SK-N-MC (cell line): ENCODE measurements at places on chromosomes 2 and 18.
A peak's percentile ranks its signal among the peaks of the same experiment; 100 is the strongest.

- no peak for DNase-seq
Observed at GRCh38 chr18:61582202-61582710, 249.0 kb downstream of the CDH20 start.

- no peak for DNase-seq
Observed at GRCh38 chr18:39942702-39943101, 2012.3 kb upstream of the PIK3C3 start.

DNA sequence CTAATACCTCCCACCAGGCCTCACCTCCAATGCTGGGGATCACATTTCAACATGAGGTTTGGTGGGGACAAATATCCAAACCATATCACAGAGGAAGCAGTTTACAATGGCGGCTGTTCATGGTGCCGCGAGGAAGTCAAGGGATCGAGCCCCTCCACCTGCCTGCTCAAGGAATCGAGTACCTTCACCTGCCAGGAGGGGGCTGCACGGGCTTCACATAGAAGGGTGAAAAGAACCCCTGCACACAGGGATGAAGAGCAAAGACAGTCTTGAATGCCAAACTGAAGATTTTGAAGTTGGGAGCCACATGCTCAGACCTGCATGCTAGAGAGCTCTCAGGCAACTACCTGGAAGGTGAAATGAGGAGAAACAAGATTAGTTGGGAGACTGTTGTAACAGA, 110.3 kb downstream of the KCNF1 start:
- no peak for DNase-seq

GRCh38 chr18:34921811-34922385, 119.3 kb upstream of the MAPRE2 start:
- no peak for DNase-seq

GRCh38 chr2:33409417-33409955, 67.0 kb upstream of the RASGRP3 start:
- no peak for DNase-seq

DNA sequence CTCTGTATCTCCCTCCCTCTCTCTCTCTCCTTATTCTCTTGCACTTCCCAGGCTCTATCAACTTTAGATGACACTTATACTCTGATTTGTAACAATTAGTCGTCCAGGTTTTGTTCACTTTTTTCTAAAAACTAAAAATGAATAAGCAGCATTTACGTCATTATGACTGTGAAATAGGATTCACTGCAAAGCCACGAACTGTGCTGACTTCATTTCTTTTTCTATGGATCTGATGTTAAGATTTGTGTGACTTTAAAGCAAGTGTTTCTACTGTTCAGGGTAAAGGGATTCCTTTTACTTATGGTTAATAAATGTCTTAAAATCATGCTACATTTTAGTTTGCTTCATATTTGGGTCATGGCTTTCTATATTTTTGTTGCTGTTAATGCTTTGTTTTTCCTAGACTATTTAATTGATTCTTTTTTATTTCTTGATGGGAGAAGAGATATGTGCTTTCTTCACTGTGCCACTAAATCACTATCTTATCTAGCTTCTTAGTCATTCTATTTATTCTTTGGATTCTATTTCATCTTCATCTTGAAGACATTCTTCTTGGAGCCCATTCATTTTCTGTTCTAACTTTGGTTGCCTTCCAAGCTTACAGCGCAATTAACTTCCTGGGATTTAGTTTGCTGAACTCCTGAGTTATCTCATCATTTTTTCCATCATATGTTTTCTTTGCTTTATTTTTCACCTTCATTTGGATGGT, 480.4 kb upstream of the TRIB2 start:
- no peak for DNase-seq

- peak; percentile 75 for DNase-seq
Observed at GRCh38 chr2:30072250-30072842, 74.5 kb upstream of the YPEL5 start.

DNA sequence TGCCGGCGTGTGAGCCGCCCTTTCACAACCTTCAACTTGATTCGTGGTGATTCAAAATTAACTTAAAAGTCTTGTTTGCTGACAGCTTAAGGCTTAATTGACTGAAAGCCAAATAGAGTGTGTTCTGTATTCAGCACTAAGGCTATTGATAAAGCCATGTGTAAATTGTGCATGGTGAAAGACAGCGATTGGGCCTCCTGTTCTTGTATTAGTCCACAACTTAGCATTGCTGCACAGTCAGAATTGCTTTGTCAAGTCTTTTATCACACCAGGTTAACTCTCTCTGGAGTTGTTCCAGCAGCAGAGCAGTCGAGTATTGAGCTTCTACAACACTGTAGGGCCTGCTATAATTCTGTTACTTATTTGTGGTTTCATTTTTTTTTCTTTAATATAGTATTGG, 210.1 kb downstream of the WDR7 start:
- DNase-seq: no peak

DNA sequence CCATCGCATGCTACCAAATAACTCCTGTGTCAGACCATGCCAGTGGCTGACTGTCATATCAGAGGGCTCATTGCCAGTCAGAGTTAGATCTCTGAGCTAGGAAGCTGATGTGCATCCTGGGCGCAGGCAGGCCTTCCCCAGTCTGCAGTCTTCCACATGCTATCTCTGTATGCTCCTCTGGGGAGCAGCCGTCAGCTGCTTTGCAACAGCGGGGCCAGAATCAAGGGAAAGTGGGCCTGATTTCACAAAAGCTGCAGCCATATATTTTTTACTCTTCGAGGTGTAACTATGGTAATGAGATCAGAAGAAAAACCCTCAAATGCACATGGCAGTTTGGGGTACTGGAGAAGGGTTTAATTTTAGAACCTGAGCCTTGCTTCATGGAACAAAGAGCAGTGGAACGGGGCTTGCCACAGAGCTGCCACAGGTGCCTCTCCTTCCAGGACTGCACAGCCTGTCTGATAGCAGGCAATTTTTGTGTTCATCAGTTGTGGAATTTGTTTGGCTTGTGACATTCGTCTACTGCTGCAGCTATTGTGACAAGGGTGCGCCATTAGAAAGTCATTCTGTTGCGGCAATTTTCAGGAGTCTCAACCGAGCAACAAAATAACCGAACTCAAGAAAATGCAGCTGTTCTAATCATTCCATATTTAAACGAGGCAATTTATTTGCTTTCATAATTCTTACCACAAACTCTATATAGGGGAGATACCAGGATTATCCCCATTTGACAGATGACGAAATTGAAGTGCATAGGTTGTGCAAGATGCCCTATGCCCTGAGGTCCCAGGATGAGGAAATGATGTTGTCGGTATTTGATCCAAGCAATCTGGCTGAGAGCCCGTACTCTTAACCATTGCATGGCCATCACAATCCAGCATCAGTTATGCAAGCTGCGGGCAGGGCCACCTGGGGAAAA, 109.6 kb upstream of the CYRIA start:
- DNase-seq: no peak

DNA sequence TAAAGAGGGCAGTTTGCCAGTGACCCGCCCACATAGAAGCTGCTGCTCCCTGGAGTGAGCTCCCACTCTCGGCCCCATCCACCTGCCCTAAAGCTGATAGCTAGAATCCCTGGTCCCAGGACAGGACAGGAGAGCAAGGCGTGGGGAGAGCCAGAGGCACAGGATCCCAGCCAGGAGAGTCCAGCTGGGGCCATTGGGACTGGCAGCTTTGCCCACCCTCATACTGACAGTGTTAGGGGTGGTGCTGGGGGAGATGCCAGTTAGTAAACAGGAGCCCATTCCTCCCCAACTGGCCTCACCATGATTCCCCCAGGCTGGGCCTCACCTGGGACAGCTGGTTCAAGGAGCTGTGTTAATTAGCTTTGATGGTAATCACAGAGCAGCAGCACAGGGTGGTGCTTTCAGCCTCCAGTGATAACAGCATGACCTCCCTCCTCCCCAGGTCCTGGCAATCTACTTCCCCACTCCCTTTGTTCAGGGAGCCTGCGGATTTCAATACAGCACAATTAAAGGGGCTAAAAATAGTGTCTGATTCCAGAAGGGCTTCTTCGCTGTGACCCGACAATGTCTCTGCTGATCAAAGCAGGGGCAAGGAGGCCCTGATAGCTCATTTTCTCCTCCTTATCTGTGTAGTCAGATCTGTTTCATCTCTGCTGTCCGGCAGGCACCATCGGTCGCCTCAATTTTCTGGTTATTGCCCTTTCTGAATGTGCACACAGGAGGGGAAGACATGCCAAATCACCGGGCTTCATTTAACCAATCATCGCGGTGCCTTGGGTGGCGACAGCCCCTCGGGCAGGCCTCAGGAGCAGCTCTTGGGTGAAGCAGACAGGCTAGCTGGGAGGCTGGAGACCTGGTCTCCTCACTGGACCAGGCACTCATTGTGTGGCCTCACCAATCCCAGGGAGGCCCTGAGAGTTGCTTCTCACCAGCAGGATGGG, 119.9 kb upstream of the TEX51 start:
- no peak for DNase-seq
